ENCODE measurements at places on chromosomes 11 and 22.

DNA sequence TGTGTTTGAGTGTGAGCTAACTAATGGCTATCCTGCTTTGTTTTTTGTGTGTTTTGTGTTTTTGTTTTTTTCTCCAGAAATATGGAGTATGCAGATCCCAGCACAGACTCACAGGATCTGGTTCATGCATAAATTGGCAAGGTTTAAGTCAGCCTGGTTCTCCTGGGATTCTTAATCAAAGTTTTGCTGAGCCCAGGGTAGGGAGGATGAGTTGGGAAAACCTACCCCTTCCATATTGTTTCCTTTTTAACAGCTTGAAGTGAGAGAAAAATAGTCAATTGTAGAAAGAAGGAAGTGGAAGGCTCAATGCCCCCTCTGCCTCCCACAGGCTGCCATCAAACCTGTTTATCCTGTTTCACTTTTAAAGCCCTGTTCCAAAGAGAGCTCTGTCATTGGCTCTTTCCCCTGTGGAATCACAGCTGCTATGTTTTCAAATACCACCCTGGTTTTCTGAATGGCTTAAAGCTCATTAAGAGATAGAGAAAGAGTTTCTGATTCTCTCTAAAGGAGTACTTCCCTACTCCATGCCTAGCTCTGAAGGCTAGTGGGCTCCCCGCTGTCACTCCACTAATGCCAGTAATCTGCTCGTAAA, 23.4 kb upstream of the CADM1 start:
- DNase-seq = peak; percentile 75

DNA sequence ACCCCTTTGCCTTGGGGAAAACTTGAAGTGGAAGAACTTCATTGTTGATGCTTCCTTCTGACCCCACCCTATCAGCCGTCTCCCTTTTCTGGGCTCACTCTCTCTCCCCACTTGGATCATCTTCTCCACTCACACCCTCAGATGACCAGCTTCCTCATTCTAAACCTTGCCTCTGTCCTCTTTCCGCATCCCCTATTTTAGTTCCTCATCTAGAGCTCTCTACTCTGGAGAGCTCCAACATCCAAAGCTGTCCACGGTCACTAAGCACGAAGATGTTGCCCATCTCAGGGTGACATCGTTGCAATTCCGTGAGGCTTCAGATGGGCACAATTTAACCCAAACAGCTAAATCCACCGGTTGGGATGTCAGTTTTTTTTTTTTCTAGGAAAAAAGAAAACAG, 31.6 kb upstream of the ME3 start:
- DNase-seq = no peak

DNA sequence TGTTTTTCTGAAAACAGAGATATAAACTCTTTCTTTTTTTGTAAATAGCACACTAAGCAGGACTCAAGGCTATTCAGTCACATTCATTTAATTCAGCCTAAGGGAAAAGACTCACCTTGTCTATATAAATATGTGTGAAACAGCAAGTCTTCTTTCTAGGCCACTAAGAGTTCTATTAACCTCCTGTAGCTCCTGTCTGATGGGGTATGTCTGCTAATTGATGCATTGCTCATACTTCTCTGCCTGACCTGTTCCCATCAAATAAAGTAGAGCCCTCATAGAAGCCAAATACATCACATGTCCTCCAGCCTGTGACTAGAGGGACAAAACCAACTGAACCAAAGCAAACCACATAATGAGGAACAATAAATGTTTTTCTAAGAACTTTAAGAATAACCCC, 68.2 kb downstream of the MSANTD4 start:
- no peak for DNase-seq

- DNase-seq = no peak
These were observed 1.2 kb downstream of the RTL6 start for GRCh38 chr22:44496844-44497217.

GRCh38 chr11:44568658-44569473, 3.4 kb downstream of the CD82 start:
- no peak for DNase-seq

DNA sequence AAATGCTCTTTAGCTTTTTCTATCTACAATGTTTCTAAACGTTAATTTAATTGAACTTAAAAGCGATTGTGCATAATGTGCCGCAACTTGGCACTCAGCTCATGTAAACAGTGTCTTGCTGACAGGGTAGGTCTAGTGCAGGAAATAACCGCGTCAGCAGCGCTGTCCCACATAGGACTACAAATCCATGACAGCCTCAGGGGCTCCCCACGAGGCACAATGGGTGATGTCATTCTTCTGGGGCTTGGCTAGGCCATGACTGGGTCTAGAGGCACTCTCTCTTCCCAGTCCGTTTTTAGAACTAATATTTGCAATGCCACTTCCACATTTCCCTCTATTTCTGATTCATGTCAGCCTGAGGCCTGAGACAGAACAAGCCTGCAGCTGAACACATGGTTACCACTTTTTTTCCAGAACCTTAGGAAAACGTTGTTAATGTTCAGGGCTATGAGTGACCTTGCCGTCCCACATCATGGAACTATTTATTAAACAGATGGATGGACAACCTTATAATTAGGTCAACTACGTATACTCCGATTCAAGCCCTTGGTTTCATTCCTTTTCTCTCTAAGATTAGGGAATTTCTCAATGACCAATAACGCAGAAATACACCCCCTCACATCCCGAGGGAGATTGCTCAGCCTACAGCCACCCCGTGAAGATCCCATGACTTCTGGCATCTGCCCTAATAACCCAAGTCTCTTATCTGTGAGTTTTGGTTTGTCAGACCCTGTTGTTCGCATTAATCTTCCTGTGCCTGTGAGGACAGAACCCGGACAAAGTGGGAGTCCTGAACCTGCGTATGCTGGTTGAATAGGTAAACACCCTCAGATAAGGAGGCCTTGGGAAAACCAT, 19.4 kb upstream of the SNX32 start:
- DNase-seq = no peak

DNA sequence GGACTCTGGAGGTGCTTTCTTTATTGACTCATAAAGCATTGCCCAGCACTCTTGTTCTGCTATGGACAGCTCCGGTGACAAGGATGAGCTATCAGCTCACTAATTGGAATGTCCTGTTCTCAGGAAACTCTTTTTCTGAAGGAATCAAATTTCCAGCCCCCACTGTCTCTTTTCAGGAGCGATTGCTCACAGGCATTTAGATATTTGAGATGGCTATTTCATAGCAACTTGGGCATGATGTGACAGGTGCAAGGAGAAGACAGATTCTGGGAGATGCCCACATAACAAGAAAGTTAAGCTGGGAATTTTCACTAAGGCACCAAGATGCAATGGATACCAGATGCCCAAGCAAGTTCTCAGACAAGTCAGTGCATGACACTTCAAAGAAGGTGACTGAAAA, 123.4 kb upstream of the CSNK2A3 start:
- DNase-seq = no peak

- DNase-seq = no peak
These were observed 629 bp downstream of the ATP5MG start for GRCh38 chr11:118401880-118402590.
